Substantia nigra (tissue), 51 donors: ENCODE measurements at places on chromosomes 3 and 15.
A peak's percentile ranks its signal among the peaks of the same experiment; 100 is the strongest.

DNA sequence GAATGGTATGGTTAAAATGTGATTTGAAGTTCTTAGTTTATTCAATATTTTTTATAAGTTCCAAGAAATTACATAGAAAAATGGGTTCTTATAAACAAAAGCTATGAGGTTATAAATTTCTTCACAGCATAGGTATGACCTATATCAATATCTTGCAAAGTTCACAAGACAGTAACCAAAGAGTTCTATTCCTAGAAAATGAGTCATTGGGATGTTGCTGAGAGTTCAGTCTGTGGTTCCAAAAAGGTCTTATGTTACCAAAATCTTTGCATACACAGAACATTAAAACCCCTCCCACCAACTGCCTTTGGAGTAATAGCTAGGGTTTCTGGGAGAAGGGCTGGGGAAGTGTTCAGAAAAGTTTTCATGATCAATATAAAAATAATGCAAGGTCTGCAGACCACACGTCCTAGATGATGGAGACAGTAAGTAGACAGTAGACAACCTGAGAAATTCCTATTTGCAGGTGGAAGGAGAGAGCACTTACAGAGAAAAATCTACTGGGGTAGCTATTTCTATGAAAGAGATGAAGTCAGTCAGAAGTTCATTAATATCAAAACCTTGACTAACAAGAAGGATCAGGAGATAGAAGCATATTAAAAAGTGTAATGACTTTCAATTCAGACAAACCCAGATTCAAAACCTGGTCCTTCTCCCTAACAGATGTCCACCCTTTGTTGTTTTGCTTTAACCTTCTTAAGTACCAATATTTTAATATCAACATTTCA, 279.3 kb downstream of the KCNH8 start:
- DNase-seq, result no peak

GRCh38 chr15:48397841-48398240, 66.6 kb downstream of the DUT start:
- DNase-seq, result no peak

DNA sequence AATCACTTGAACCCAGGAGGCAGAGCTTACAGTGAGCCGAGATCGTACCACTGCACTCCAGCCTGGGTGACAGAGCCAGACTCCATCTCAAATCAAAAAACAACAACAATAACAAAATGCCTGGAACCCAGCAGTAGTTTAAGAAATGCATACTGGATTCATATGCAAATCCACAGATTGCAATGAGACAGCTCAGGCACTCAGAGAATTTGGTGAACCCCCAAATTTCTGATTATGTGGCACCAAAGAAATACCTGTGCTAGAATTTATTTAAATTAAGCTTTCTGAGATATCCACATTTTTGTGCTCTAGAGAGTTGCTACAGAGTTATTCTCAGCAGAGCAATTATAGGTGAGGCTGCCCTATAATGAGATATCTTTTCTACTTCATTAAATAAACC, 29.7 kb downstream of the SPATA16 start:
- no peak for DNase-seq

GRCh38 chr15:90211440-90212143, 10.5 kb downstream of the SEMA4B start:
- DNase-seq, result no peak

DNA sequence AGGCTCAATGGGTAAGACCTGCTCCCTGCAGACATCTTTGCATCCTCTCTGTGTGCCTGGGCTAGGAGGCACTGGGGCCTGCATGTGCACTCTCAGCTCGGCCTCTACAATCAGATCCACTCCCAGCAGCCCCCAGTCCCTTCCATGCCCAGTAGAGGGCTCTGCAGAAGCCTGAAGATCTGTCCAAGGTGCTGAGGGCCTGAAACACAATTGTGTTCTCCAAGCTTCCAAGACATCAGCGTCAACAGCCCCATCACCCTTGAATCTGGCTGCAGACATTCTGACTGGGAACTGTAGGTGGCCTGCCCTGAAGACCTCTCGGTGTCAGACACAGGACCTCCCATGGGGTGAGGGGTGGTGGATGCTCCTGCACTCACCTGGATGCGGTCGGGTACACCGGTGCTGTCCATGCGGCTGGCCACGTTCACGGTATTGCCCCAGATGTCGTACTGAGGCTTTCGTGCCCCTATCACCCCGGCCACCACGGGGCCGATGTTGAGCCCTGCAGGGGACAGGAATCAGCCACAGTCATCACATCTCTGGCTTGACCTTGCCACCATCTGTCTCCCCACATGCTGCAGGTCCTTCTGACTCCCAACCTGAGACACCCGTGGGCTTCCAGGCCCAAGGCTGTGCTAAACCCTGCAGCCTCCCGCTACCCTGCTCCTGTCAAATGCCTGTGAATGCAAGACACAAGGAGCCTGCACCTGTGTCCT, 84.7 kb downstream of the SEC22A start:
- DNase-seq, result no peak

DNA sequence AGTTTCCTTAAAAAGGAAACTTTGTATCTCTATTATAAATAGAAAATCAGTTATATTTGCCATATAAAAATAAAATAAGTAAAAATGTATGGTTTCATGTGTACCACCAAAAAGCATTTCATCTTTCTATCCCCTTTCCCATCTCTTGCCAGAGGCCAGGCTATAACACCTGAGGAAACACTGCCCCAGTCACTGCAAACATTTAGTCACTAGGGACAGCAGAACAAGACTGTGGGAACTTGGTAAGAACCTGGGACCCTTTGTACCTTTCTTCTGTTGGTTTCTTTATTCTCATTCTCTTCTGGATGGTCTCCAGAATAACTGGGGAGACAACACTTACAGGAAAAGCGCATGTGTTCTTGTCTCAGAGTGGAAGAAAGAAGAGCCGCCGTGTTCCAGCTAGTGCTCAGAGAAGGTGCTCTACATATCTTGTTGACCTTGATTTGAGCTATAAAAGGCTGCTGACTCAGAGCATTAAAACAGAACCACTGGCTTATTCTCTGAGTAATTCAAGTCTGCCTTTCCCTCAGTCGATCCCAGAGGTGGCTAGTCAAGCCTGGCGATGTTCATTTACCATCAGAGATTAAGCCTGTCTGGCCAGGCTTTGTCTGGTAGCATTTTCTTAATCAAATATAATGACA, 361.6 kb downstream of the RBMS3 start:
- no peak for DNase-seq

DNA sequence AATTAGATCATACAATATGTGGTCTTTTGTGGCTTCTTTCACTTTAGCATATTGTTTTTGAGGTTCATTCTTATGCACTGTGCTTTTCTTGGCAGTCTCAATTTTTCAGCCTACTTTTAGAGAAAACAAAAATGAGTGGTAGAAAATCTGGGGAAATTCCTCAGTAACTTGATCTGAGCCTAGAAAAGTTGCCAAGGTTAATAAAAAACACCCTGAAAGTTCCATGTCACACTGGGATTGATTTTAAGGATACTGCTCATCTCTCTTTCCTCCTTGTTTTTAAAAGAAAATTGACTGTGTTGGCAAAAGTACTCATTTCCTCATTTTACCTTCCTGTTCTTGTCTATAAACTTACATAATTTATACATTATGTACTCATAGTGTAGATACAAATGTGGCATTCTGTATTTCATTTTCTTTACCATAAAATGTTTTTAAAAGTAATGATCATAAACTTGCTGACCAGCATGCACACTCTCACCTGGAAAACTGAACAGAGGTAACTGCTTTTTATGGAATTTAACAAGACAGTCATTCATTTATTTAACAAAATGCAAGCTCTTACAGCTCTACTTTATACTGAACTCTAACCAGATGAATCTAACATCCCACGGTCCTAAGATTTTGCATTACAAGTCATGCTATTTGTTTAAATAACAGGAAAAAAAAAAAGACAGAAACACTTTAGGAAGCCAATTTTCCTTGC, 28.6 kb upstream of the SH3BP5 start:
- DNase-seq, result no peak

- peak; percentile 14 for DNase-seq
Observed at GRCh38 chr3:179015551-179016020, 56.0 kb downstream of the ZMAT3 start.

DNA sequence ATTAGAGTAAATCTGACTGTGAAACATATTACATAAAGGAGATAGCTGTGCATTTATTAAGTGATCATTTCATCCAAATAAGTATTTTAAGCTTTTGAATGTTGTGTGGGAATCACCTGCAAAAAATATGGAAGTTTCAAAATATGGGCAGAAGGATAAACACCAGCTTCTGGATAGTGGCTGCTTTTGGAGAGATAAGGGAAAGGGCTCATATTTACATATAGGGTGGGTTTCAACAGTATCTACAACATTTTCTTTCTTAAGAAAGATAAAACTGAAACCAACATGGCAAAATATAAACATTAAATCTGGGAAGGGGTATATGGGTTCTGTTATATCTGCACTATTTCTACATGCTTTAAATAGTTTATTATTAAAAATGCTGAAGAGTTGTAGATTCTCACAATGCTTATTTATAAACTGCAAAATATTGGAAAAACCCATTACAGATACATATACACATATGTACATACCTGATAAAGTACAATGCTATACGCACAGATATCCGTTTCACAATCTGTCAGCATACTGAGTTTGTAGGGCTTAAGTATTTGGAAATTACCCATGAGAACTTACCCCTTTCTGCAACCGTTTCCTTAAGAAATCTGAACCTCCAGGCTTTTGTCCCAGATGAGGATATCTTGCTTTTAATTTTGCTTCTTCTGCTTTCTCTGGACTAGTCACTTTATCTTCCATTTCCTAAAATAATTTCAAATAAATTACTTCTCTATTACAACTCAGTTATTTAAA, 12.1 kb downstream of the ARPP19 start:
- DNase-seq, result no peak

DNA sequence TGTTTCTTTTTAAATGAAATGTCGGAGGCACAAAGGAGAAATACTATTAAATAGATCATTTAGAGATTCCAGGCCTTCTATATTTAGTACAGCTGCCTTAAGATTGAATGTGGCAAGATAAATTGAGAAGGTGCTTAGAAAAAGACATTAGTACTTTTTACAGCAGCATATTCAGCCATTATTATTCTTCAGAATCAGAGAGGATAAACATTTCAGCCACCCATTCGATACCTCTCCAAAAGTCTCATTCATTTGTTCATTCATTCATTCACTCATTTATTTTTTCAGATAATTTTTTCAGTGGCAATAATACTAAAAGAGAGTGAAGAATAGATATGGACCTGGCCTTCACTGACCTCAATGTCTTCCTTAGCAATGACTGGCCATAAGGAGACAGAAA, 347.0 kb downstream of the GRM7 start:
- no peak for DNase-seq

GRCh38 chr15:32706704-32707103, 11.1 kb upstream of the GREM1 start:
- DNase-seq, result no peak

DNA sequence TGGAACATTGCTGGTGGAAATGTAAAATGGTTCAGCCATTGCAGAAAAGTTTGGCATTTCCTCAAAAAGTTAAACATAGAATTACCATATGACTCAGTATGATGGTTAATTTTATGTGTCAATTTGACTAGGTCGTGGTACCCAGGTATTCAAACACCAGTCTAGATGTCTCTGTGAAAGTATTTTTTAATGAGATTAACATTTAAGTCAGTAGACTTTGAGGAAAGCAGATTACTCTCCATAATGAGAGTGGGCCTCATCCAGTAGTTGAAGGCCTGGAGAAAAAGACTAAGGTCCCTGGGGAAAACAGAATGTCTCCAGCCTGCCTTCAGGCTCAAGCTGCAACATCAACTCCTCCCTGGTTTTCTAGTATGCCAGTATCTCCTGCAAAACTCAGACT, 42.3 kb upstream of the TMEM87A start:
- DNase-seq, result no peak

- DNase-seq, result no peak
Observed at GRCh38 chr3:176958560-176958959, 238.7 kb downstream of the TBL1XR1 start.
